ENCODE measurements at places on chromosomes 2 and 18.

DNA sequence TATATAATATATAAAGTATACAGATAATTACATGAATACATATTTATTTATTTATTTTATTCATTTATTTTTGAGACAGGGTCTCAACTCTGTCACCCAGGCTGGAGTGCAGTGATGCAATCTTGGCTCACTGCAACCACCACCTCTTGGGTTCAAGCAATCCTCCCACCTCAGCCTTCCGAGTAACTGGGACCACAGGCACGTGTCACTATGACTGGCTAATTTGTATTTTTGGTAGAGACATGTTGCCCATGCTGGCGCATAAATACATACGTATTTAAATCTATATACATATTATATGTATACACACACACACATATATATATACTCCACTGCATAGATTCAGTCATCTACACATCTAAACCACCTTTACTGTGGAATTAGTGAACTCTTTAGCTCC lies 20.6 kb upstream of the NDUFV2 start:
- DNase-seq = no peak

- DNase-seq = no peak
Measured at GRCh38 chr2:190837952-190838361, 42.7 kb upstream of the GLS start.

DNA sequence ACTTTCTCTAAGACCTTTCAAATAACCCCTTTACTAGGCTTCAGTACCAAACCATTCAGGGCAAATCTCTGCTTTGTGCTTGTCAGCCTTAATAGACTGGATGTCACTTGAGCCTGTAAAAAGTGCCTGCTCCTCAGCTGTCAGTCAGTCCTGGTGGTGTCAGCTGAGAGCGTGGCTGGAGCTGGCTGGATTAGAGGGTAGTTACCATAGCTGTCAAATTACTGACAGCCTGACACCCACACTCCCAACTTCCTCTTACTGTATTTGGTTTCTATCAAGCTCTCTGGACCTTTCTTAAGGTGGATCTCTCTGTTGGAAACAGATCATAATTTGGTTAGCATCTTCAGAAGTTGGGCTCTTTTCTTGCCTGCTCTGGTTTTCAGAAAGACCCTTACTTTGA lies 371.4 kb upstream of the ATP5MC3 start:
- no peak for DNase-seq

GRCh38 chr18:79760348-79760747 lies 37.4 kb upstream of the KCNG2 start:
- no peak for DNase-seq

DNA sequence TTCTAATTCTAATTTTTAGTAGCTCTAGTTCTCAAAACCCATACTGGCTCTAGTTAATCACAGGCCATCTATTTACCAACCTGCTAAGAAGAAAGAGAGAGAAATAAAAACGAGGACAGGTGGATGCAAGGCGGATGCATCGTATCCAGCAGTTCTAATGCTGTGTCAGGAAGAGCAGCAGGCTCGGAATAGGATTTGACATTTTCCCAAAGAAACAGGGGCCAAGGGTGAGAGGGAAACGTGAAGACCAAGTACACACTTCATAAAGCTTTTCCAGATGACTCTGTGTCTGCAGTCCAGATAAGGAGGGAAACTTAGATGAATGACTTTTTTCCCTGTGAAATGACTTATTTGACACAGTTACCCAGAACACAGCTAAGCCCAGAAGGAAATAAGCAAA lies 117.5 kb downstream of the ESCO1 start:
- no peak for DNase-seq

- DNase-seq = no peak
Measured at GRCh38 chr18:2537296-2537695, 34.0 kb downstream of the METTL4 start.

Data from Karpas-422 (cell line).